ENCODE measurements at places on chromosomes 16 and 17.

DNA sequence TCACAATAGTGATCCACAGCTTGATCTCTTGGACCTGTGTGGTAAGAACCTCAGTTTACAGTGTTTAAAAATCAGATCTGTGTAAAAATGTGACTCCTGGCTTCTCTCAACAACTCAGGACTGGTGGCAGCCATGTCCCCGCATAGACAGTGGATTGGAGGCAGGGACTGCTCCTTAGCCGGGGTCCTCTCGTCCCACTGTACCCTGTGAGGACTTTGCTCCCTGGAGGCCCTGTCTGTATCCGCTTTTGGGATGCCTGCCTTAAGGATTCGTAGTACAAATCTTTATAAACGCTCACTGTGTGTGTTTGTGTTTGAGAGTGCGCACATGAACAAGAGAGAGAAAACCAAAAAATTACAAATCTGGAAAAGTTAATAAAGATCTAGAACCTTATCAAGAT, 142.5 kb downstream of the SNX29 start:
- DNase-seq = no peak

GRCh38 chr17:8210761-8211458, 535 bp upstream of the AURKB start:
- no peak for DNase-seq

- no peak for DNase-seq
Observed at GRCh38 chr17:68777243-68777855, 176.2 kb upstream of the FAM20A start.

DNA sequence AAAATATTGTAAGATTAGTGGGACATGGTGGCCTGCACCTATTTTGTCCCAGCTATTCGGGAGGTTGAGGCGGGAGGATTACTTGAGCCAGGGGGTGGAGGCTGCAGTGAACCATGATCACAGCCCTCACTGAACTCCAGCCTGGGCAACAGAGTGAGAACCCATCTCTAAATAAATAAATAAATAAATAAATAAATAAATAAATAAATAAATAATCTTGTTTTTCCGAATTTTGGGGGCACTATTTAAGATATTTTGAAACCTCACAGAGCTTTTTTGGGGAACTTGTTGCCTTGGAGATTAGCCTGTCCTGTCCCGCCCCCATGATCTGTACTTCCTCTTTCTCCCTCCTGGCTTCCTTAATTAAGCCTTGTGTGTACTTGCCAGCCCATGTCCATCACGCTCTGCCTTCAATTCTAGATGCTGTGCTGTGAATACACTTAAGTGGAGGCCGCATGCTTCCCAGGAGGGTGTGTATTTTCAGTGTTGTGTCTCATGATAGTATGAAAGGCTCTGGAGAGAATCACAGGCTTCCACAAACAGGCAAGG, 4.4 kb downstream of the LGALS9 start:
- DNase-seq = no peak

DNA sequence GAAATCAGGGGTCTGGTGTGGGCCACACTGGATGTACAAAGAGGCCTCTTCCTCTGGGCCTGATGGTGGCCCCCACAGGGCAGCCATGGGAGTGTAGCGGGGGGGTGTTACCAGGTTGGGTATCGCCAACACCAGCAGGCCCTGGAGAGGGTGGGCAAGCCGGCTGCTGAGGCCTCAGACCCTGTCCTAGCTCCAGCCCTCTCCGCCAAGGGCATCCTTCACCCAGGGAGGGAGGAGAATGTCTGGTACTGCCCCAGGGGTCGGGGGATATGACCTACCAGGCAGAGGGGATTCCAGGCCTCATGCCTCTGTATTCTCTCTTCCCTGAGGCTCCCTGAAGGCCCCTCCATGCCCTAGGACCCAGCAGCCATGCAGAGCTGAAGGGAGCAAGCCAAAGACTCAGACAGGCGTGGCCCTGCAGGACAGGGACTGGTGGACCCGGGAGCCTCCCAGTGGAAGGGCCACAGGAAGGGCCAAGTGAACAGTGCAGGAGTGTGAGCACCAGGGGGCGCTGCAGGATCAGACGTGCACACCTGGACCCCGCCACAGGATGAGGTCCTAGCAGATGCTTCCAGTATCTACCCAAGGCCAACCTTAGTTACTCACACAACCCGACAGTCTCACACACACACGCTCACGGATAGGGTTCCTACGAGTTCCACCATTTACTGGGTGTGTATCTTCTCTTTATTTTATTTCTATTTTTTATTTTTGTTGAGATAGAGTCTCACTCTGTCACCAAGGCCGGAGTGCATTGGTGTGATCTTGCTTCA, 10.9 kb upstream of the CES4A start:
- peak; percentile 83 for DNase-seq

DNA sequence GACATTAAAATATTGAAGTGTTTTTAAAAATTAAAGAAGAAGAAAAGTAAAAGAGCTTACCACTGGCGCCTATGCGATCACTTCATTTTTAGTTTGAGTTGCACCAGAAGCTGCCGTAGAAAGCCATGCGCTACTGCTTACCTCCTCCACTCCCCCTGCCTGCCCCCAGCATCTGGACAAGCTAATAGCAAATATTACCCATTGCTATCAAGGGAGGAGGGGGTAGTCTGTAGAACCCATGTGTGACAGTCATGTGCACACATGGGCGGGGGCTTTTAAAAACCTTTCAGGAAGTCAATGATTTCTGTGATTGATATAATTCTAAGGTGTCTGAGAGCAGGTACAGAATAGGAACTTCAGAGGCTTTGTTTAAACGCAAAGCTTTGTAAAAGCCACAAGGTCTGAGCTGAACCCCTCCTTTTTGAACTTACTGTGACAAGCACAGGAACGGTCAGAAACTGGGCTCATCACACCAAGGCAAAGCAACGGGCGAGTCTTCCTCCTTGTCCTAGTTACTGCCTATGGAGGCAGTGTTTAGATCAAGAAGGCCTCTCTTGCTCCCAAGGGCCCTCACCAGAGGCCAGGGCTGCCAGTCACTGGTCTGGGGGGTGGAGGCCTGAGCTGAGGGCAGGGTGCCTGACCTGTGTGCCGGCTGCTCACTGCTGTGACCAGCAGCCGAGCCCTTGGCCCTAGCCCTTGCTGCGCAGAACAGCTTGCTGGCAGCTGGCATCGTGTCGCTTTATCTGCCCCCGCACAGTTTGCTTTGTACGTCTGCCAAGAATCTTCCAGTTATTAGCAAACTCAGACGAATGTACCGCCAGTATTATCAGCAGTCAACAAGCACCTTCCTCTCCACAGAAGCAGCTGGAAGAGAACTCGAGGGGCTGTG, 15.0 kb downstream of the GINS2 start:
- DNase-seq = no peak
